ENCODE measurements at places on chromosomes 7 and 10.

- DNase-seq = no peak
These were observed 51.6 kb downstream of the CYCS start for GRCh38 chr7:25073451-25073850.

- DNase-seq = no peak
These were observed 48.9 kb downstream of the CUX1 start for GRCh38 chr7:101866328-101866727.

DNA sequence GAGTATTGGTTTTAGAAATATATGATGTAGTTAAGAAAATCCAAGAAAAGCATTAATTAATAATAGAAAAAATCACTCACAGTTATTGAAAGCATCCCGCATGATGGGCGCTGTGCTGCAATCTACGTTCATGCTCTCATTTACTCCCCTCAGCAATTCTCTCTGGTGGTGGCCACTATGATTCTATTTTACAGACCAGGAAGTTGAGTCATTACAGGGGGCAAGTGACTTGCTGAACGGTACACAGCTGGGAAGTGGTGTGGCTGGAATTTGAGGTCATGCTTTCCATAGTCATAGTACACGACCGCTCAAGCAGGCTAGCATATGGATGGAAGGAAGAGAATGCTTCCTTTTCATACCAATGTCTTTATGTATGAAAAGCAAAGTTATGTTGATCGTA is 117.4 kb downstream of the TES start:
- no peak for DNase-seq

DNA sequence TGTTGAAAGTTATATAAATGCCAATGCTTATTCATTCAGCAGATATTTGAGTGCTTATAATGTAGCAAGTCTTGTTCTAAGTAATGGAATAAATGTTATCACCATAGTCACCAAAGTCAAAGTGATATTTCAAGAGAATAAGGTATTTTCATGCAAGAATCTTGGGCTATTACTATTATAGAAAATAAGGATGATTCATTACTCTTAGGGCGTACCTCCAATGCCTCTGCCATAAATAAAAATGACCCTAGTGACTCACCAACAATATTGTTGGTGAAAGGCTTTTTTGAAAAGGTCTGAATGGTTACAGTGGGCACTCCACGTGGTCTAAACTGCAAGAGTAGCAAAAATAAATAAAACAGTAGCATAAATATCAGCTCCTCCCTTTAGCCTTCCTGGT is 68.4 kb downstream of the RALA start:
- no peak for DNase-seq

GRCh38 chr10:30437031-30437841 is 3.3 kb downstream of the MAP3K8 start:
- DNase-seq = no peak

DNA sequence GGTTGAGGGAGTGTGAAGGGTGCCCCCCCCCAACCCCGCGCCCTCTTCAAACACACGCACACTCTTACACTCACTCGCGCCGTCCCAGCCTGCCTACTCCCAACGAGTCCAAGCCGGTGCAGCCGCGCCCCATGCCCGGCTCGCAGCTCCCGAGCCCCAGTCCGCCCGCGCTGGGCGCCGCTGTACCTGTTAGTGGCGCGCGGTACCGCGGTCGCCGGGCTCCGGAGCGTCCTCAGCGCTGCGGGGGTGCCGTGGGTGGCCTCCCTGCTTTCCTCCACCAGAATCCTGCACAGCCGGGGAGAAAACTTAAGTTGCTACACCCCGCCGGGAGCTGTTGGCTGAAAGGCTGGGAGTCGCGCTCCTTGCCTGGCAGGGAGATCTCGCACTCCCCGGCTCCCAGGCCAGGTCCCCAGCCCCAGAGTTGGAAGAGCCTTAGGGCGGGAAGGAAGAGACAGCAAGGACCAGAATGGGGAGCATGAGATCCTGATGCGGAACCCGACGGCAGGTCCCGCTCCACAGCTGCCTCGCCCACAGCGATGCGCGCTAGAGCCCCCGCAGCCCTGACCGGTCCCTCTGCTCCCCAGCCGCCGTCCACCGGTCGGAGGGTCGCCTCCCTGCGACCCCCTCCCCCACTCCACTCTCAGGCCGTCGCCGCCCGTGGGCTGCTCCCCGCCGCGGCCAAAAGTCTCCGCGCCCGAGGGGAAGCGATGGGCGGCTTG is 863 bp downstream of the ST8SIA6 start:
- no peak for DNase-seq

DNA sequence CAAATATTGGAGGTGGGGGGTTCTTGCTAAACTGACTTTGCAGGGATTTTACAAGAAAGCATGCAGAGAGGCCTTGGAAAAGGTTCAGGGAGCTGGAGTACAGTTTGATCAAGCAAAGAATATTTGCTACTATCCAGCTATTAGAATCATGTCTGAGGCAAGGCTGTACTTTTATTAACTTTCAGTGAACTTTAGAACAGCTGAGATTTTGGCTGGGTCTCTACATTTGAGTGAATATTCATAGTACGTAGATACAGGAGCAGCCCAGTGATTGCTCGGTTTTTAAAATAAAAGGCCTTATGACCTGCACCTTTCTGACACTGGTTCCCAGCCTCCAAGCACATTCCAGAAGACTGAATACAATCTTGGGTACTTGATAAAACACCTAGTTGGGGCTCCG is 496.8 kb upstream of the AKR1E2 start:
- no peak for DNase-seq

DNA sequence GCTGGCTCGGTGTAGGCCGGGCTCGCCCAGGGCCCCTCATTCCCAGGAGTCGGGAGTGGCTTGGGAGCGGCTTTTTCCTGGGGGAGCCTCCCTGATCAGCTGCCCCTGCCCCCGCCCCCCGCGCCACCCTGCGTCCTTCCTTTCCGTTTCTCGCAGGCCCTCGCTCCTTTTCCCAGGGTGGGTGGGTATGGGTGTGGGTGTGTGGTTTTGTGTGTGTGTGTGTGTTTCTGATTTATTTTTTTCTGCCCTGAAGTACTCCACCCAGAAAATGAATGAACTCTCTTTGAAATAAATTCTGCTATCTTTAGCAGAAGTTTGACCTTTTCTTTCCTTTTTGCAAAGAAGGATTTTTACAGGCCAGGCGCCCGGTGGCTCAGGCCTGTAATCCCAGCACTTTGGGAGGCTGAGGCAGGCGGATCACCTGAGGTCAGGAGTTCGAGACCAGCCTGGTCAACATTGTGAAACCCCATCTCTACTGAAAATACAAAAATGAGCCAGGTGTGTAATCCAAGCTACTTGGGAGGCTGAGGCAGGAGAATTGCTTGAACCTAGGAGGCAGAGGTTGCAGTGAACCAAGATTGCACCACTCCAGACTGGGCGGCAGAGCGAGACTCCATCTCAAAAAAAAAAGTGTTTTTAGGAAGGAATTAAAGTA is 30.0 kb upstream of the AP5Z1 start:
- no peak for DNase-seq

- DNase-seq = no peak
These were observed 7.2 kb downstream of the GCC1 start for GRCh38 chr7:127578036-127578684.

DNA sequence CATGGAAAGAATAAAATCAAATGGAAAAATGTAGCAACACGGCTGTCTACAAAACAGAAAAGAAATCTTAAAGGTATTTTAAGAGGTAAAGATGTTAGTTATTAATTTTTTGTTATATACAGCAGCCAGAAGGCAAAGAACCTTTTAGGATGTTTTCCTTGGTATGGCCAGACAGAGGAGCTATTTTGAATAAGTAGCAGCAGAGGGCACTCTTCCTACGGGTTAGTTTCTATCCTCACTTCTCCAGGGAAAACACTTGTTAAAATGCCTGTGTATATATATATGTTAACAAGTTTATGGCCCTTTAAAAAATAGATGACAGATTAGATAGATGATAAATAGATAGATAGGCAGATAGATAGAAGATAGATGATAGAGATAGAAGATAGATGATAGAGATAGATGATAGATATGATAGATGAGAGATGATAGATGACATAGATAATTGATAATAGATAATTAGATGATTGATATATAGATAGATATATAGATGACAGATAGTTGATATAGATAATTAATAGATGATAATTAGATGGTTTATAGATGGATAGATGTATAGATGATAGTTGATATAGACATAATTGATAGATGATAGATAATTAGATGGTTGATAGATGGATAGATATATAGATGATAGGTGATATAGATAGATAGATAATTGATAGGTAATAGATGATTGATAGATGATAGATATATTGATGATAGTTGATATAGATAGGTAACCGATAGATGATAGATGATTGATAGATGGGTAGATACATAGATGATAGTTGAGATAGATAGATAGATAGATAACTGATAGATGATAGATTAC is 57.8 kb upstream of the WIPF3 start:
- DNase-seq = no peak

DNA sequence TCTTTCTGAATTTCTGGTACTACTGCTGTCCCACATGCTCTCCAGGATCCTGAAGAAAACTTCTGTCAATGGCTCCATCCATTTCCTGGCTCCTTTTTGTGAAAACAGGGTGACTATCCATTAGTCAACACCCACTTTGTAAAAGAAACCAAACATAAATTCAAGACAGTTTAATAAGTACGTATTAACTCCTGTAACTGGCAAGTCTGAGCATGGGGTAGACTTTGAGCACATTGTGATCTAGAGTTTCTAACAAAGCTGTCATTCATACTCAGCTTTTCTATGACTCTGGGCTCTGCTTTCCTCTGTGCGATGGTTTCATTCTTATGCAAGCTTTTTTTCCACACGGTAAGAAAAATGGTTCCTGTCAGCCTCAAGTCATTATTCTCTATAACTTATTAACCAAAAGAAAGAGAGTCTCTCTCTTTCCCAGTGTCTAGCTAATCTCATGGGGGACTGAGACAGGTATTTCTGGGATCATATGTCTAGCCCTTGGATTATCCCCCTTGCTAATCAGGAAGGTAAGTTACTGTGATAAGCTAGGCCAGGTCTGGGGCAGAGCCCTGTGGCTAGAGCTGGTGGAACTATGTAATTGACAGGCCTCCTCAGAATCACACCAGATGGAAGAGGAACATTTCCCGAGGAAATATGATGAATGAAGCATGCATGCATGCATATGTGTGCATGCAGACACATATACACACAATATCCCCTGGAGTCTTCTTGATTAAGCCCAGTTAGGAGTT is 98.5 kb downstream of the GNAI1 start:
- DNase-seq = no peak

DNA sequence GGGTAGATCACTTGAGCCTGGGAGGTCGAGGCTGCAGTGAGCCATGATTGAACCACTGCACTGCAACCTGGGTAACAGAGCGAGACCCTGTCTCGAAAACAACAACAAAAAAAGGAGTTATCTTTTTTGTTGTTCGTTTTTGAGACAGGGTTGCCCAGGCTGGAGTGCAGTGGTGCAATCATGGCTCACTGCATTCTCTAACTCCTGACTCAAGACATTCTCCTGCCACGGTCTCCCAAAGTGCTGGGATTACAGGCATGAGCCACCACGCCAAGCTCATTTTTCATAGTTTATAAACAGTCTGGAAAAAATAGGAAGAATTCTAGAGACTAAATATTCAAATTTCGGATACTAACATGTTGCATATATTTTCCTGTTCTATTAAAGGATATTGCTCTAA is 29.4 kb downstream of the SFXN4 start:
- no peak for DNase-seq

GRCh38 chr10:32413513-32413912 is 32.4 kb upstream of the CCDC7 start:
- DNase-seq = no peak

DNA sequence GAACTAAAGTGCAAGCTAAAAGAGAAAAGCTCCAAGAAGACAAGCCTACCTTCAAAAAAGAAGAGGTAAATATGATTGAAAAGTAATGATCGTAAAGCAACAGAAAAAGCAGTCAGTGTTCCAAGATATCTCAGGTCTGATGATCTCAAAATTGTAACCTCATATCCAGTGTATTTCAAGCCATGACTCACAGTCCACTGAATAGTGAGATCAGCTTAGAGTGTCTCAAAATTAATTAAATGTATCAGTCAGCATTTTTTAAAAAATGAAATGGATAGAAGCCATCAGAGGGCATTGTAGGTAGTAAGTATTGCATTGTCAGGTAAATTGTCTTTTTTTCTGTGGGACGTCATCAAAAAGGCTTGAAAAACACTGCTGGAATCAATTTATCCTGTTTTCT is 50.6 kb upstream of the AGBL3 start:
- no peak for DNase-seq

- DNase-seq = no peak
These were observed 102.4 kb downstream of the CFTR start for GRCh38 chr7:117582219-117582704.

GRCh38 chr7:156932006-156932405 is 17.5 kb upstream of the NOM1 start:
- DNase-seq = no peak

- DNase-seq = no peak
These were observed 1.3 kb downstream of the PDZD8 start for GRCh38 chr10:117373823-117374505.

DNA sequence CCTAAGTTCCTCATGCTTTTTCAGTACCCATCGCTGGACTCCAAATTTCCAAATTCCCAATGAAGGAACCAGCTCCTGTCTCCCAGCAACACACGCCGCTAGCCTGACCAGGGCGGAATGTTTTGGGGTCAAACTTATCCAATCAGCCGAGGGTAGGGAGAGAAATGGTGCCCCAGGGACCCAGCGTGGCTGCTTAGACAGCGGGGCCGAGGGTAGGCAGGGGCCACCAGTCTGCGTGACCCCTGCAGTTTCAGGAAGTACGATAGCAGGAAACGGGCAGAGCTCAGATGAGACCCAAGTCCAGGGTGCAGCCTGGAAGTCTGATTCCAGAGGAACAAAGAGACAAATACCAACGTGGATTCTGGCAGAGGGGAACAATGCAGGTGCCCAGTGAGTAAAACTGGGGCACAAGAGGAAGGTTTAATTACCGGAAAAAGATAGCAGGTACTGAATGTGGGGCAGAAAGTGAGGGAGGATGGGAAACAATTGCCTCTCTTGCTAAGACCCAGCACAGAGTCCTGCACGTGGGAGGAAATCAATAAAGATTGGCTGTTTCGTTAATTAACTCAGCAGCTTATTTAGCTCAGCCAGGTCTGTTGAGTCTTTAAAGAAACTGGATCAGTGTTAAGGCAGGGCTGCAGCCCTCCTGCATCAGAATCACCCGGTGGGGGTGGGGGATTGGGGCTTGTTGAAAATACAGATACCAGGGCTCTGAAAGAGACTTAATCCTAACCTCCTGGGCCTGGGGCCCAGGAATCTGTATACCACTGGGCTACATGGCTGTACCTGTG is 50.4 kb upstream of the NFE2L3 start:
- peak; percentile 23 for DNase-seq

DNA sequence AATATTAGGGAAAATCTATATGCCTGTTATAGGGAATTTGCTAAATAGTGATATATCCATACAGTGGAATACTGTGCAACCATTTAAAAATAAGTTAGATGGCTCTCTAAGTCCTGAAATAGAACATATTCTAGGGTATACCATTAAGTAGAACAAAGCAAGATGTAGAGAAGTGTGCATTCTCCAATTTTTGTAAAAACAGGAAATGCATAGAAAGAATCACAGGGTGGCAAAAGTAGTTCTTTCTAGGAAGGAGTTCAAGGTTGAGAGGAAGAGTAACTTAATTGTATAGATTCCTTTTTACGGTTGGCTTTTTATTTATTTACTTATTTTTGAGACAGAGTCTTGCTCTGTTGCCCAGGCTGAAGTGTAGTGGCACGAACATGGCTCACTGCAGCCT is 43.7 kb downstream of the ADD3 start:
- DNase-seq = no peak

GRCh38 chr10:34985823-34986222 is 104.3 kb downstream of the CUL2 start:
- DNase-seq = no peak

GRCh38 chr10:71234004-71234894 is 21.9 kb downstream of the UNC5B start:
- DNase-seq = no peak
